SJCRH30 (cell line): ENCODE measurements at places on chromosomes 11 and 22. TPM values are rescaled to one million over a fixed set of nuclear protein-coding genes. Genes with fewer than 3 reads are reported as not detected.

GRCh38 chr22:29316141-29316828 is 788 bp upstream of the RASL10A start:
- no peak for DNase-seq

MS4A4E gene
- not detected in 2 replicates for total RNA-seq

DNA sequence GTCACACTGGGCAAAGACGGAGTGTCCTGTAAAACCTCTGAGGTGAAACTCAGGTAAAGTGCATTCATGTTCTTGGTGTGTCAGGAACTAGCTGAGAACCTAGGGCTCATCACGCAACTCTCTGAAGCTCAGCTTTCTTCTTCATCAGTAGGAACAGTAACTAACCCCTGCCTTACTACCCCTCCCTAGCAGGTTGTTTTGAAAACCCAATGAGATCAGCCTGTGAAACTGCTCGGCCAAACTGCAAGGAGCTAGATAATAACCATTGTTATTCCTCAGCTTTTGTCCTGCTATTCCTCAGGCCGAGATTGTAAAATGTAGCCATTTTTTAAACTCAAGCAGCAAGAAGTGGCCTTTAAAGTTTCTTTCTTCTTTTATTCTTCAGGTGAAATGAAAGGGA is 9.8 kb upstream of the FJX1 start:
- no peak for DNase-seq

DNA sequence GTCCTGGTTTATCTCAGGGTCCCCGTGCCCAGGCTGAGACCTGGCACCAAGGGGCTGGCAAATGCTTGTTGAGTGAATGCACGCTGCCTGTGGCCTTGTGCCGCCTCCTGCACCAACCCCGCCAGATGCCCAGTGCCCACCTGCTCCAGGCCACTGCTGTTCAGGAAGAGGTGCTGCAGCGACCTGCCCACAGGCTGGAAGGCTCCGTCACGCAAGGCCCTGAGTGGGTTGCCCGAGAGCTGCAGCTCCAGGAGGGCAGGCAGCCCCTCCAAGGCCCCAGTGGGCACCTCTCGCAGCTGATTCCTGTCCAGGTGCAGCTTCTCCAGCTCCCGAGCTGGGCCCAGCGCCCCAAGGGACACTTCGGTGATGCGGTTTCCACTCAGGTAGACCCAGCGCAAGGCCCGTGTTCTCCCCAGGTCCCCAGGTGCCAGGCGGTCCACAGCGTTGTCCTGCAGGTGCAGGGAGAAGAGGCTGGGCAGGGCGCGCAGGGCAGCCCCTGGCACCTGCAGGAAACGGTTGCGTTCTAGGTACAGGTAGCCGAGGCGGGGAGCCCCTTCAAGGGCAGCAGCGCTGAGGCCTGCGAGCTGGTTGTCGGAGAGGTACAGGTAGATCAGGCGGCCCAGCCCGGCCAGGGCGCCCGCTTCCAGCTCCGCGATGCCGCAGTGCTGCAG is 3.6 kb downstream of the CHADL start:
- no peak for DNase-seq

GRCh38 chr11:16818284-16818683 is 79.8 kb downstream of the C11orf58 start:
- no peak for DNase-seq

DNA sequence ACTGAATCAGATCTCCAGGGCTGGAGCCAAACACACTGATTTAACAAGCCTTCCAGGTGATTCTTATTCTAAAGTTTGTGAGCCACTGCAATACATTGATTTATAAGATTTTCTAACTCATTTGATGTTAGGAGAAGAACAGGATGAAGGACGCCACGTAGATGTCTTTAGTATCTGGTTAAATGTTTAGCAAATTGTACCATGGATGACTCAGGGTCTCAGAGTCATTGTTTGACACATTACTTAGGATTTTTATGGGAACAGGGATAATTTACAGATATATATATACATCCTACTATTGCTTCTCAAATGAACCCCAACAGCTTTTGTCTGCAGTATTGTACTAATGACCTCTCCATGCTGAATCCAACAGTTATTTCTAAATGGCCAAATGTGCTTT is 143.1 kb upstream of the DDI1 start:
- DNase-seq, result no peak

- DNase-seq, result no peak
Observed at GRCh38 chr11:3111919-3112690, 53.0 kb downstream of the OSBPL5 start.

DNA sequence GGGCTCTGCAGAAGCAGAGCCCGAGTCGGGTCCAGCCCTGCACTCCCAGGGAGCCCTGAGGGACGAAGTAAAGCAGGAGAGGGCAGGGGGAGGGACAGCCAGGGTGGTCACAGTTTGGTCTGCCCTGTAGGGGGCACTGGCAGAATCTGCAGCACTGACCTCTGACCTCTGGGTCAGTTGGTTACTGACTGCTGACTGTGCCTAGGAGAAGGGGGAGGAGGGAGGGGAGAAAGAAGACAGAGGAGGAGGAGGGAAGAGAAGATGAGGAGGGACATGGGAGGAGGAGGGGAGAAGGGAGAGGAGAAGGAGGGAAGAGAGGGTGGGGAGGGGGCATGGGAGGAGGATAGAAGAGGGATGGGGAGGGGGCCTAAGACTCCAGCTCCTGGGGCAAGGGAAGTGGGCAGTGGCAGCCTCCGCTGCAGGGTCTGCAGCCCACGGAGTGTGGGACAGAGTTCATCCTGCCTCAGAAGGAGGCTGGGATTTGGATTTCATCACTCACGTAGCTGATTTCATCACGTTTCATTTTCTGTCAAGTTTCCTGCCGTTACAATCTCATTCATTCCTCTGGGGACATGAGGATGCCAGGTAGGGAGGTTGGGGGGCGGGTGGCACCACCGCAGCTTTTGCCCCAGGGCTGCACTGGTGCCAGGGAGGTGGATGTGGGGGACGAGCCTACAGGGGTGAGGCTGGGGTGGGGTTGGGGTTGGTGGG is 55.2 kb downstream of the FLRT1 start:
- DNase-seq, result no peak

GRCh38 chr11:8036002-8036802 is 44.8 kb upstream of the TUB start:
- no peak for DNase-seq

DNA sequence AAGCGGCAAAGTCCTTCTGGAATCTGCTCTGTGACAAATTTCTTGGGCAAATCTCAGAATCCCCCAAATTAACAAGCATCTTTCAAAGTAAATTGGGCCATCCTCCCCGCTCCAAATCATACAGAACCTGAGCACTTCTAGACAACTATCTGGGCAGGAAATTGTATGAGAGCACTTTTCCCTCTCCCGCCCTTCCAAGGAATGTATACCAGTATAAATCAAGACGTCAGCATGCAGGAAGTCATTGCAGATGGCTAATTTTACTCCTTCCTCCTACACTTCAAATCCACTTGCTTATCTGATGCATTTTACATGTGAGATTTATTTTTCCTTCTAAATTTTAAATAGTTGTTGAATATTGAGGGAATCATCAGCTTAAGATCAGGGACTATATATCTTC is 52.1 kb downstream of the NTM start:
- DNase-seq, result no peak

CSF2RB gene
- total RNA-seq, result not detected in 2 replicates

MPPED2 gene
- 9.8 and 10.2 TPM in 2 replicates for total RNA-seq

DNA sequence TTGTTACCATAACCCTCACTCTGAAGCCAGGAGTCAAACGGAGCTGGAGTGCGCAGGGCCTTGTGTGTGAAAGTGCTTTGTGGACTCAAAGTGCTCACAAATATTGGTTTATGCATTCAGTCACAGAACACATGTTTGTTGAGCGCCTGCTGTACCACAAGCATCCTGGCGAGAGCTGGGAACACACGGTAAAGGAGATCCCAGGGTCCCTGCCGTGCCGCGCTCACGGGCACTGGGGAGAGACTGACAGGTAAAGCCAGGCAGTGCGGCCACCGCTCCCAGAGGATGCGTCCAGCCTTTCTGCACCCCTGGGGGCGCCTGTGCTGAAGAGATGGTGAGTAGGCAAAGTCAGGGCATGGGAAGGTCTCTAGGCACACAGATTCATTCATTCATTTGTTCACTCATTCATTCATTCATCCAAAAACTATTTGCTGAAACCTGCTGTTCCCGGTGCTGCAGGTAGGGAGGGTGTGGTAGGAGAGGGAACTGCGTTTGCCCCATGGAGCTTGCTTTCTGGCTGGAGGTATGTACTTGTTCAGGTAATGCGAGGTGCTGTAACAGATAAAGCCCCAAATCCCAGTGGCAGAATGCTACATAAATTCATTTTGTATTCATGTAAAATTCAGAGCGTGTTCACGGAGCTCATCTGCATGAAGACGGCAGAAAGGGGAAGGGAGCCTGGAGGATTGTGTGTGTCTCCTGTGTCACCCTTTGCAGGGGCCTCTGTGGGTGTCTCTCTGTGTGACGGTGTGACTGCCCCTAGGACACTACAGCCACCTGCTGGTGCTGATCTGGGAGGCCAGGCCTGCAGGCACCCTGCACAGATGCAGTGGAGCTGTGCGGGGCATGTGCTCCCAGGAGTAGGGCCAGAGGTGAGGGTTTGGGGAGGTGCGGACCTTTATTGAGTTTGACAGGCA is 167.0 kb upstream of the B3GAT1 start:
- DNase-seq, result peak; percentile 22

DNA sequence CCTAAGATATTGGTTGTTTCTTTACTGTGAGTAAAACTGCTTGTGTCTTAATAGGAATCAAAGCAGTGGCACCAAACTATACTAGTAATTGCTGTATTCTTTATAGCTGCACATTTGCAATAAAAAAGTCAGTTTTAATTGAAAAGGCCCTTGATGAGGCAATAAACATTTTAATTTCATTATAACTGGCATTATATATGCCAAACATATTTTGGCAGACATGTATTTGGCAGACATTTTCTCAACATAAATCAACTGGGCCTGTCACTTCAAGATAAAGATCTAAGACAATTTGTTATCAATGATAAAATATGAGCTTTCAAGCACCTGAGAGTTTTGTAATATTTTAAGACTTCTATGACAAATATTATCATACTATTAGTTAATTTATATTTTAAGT is 245.7 kb downstream of the SBF2 start:
- DNase-seq, result no peak

DNA sequence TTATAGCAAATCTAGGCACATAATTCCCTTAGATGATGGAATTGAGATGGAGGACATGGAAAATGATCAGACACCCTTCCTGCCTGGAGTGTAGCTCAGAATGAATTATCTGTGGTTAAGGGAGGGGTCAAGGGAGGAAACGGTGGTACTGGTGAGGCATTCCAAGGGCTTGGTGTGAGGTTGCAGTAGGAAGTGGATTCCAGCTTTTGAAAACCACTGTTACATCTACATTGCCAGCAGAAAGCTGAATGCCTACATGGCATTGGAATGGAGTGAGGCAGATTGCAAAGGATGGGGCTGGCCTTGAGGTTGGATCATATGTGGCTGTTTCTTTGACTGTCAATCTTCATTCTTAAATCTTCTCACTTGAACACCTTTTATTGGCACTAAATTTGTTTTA is 684.4 kb downstream of the NTM start:
- peak; percentile 14 for DNase-seq

- no peak for DNase-seq
Observed at GRCh38 chr11:24636291-24636629, 139.4 kb downstream of the LUZP2 start.

DNA sequence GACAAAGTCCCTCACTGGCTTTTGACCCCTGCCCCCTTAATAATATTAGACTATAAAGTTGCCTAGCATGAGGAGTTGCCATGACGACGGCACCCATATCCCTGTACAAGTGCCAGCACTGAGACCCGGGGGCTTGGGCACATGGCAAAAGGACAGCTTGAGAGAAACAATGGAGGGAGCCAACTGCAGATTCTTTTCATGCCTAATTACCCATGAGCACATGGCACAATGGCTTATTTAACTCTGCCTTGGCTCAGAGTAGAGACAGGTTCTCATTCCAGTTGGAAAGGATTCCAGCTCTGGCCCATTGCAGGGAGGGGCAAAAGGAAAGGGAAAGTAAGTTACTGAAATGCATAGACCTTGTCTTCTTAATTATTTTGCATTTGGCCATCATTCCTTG is 261.2 kb upstream of the UBASH3B start:
- DNase-seq, result peak; percentile 3

DNA sequence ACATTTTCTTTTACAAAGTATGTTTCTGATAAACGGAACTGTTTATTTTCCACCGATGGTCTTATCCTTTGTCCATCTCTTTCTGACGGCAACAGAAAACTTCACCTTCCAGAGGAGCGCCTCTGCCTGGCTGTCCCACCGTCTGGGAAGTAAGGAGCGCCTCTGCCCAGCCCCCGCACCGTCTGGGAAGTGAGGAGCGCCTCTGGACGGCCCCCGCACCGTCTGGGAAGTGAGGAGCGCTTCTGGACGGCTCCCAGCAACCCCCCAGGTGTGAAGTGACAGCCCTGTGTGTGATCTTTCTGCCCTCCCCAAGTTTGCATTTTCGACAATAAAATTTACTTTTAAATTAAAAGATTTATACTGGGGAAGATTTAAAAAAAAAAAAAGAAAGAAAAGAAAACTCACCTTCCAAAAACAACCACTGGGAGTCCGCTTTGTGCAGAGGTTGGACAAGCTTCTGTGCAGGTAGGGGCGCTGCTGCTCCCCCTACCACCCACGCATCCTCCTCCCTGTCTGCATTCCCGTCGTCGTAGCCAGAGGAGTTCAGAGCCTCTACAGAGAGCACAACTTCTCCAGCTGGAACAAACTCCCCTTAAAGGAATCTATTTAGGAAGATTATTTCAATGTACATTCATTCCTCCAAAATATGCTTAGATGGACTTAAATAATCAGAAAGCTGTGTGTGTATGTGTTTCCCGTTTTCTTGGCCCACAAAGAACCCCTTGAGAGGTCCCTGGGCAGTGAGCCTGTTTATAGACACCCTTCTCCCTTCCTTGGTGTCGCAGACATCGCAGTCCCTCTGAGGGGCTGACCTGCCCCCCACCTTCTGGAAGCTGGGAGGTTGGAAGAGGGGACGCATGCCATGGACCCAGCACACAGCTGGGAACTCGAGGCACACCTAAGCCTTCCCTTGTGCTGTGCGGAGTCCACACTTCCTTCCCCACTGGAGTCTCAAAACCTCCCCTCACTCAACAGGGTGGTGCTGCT is 849 bp upstream of the APOBEC3B start:
- DNase-seq, result peak; percentile 30

HBG2 gene
- total RNA-seq, result not detected in 2 replicates

DNA sequence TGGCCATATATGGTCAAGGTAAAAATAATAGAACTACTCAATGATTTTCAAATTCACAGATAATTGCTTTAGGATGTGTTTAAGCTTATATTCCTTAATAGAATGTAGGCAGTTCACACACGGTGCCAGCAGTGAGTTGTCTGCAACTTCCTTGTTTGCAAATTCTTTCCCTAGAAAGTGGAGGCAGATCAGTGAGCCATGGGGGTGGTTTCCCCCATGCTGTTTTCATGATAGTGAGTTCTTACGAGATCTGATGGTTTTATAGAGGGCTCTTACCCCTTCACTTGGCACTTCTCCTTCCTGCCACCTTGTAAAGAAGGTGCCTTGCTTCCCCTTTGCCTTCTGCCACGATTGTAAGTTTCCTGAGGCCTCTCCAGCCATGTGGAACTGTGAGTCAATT is 111.8 kb upstream of the LMO1 start:
- DNase-seq, result no peak

GRCh38 chr11:102615894-102616432 is 9.2 kb downstream of the MMP20 start:
- no peak for DNase-seq
